ENCODE measurements at places on chromosomes 11 and 22. TPM values are rescaled to one million over a fixed set of nuclear protein-coding genes. Genes with fewer than 3 reads are reported as not detected.
A peak's percentile ranks its signal among the peaks of the same experiment; 100 is the strongest.

The NFAM1 gene
- 0.18 TPM for total RNA-seq

The MRPL40 gene
- total RNA-seq: 55.7 TPM

- no peak overlapping the region for H3K27ac ChIP-seq
- H3K36me3 ChIP-seq: no peaks in the 10 kb centered on the region
- H3K4me3 ChIP-seq: no peak overlapping the region
- peaks cover 5% of the 10 kb centered on the region for H3K27me3 ChIP-seq
- DNase-seq: no peak
These were observed 595.2 kb downstream of the METTL15 start for GRCh38 chr11:28703371-28703770.

DNA sequence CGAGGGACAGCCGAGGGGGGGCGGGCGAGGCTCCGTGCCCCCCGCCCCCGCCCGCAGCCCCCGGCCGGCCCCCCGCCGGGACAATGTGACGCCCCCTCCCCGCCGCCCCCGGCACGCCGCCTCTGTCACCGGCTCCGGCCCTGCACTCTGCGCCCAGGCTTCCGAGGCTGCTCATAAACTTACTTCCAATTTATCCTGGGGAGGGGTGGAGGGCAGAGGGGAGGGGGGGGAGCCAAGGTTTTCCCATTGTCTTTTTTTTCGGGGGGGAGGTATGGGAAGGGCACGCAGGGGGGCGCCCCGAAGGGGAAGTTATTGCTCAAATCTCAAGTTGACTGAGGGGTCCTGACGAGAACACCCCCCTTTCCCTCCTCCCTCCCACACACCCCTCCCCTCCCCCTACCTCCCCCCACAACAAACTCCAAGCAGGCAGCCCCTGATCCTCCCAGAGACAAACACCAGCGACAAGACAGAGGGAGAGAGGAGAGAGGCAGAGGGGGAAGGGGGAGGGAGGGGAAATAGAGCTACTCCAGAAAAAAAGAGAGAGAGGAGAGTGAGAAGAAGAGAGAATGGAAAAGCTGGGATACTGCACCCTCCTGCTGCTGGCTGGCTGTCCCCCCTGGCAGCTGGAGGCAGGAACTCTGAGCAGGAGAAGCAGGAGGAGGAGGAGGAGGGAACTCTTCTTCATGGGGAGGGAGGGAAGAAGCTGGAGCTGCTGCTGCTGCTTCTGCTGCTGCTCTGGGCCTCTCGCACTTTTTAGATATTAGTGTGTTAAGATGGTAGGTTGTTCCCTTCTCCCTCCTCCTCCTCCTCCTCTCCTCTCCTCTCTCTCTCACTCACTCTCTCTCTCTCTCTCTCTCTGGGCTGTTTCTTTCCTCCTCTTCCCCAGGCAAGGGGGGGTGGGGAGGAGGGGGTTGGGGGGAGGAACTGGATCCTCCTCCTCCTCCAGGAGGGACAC lies 631 bp downstream of the PHF21A start:
- peaks cover 3% of the 10 kb centered on the region for H3K4me1 ChIP-seq
- H3K27me3 ChIP-seq: no peaks in the 10 kb centered on the region
- H3K27ac ChIP-seq: peak overlapping the region; percentile 20
- H3K4me3 ChIP-seq: peak overlapping the region; percentile 72
- DNase-seq: peak; percentile 67
- no peaks in the 10 kb centered on the region for H3K36me3 ChIP-seq

- no peak overlapping the region for H3K4me3 ChIP-seq
- H3K4me1 ChIP-seq: no peaks in the 10 kb centered on the region
- H3K36me3 ChIP-seq: no peaks in the 10 kb centered on the region
- H3K27me3 ChIP-seq: no peaks in the 10 kb centered on the region
- peak; percentile 55 for DNase-seq
These were observed 21.9 kb upstream of the CYB5R3 start for GRCh38 chr22:42670921-42671709.
